ENCODE measurements at places on chromosomes 6 and 20.

- no peak for DNase-seq
Observed at GRCh38 chr6:134495890-134496248, 178.0 kb upstream of the SGK1 start.

DNA sequence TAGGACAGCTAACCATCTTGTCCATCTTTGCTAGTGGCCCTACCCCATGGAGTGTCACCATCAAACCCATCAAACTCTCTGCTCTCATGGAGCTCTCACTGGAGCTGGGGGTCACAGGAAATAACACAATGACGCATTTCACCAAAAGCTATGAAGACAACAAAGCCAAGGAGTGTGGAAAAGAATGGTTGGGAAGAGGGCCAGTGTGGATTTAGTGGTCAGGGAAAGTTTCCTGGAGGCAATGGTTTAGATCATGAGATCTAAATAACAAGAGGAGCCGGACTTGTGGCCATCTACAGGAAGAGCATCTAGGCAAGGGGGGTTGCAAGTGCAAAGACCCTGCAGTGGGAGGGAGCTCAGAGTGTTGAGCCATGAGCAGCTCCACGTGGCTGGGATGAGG lies 189.5 kb downstream of the BMP7 start:
- DNase-seq: no peak

DNA sequence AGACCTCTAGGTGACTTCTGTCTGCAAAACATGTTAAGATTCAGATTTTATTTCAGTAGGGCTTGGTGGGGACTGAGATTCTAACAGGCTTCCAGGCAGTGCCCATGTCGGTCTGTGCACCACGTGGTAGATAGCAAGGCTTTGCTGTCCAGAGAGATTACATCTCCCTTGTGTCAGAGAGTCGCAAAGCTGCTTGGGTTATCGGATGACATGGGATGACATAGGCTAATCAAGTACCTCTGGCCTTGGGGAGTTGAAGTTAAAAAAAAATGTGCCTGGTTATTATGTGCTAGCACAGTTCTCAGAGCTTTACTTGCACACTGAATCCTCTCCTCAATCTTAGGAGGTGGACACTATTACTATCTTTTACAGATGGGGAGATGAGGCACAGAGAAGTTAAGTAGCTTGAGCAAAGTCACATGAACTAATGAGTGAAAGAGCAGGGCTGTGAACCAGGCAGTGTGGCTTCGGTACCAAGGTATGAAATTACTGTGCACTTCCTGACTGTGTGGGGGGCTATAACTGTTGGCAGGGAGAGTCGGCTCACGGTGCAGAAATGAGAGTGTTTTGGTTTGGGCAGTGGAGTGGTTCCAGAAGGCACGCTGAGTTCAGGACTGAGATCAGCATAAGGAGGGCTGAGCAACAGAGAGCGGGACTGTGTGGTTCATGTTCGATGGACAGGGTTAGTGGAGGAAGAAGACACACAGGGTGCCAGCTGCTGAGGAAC lies 41.1 kb downstream of the FARS2 start:
- DNase-seq: no peak

- DNase-seq: no peak
Observed at GRCh38 chr6:12608874-12609273, 107.7 kb upstream of the PHACTR1 start.

GRCh38 chr20:36203861-36204260 lies 32.4 kb upstream of the AAR2 start:
- no peak for DNase-seq

DNA sequence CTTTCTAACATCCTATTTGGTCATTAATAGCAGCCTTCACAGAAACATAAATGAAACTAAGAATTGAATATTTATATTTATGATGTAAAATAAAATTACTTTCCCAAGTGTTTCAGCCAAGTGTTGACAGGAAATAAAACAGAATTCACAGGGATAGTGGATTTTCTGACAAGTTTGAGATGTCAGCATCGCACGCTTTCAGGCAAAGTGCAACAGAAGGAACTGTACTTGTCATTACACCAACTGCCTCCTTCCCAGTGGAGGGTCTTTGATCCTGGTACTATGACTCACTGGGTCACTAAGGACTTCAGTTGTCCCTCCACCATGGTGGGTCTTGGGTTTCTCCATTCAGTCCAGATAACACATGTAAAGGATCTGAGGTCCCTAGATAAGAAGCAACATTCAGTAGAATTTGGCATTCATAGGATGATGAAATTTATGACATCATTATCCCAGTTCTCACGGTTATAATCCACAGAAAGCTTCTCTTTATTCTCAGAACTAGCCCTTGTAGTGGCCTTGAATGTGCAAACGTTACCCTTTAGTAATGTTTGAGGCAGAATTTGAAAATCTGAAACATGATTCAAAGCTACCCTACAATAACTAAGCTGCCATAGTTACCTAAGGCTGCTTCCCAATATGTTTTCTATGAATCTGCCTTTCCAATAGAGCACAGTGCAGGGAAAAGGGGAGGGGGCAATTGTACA lies 3.8 kb upstream of the TNFAIP3 start:
- DNase-seq: no peak

GRCh38 chr6:41645007-41645618 lies 6.8 kb downstream of the MDFI start:
- DNase-seq: no peak

DNA sequence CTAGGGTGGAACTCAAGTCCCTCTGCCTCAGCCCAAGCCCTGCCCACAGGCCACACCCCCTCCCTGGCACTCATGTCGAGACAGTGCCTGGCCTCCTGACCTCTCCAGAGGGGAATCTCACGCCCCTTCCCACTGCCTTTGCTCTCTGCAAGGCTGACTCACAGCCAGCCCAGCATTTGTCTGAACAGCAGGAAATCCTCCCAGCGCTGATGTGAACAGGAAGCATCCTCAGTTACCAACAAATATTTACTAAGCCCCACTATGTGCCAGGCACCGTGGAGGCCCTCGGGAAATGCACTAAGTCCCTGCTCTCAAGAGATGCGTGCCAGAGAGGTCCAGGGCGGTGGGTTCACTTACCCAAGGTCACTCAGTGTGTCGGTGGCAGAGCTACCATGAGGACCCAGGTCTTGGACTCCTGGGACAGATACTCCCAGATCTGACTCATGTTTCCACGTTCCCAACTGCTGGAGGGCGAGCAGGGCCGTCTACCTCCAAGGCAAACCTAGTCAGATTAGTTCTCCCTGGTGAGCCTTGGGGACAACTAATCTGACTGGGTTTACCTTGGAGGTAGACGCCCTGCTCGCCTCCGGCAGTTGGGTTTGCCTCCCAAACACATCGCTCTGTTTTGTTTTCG lies 7.8 kb downstream of the ADA start:
- DNase-seq: peak; percentile 66

GRCh38 chr20:57881466-57882385 lies 171.9 kb upstream of the PMEPA1 start:
- DNase-seq: no peak

DNA sequence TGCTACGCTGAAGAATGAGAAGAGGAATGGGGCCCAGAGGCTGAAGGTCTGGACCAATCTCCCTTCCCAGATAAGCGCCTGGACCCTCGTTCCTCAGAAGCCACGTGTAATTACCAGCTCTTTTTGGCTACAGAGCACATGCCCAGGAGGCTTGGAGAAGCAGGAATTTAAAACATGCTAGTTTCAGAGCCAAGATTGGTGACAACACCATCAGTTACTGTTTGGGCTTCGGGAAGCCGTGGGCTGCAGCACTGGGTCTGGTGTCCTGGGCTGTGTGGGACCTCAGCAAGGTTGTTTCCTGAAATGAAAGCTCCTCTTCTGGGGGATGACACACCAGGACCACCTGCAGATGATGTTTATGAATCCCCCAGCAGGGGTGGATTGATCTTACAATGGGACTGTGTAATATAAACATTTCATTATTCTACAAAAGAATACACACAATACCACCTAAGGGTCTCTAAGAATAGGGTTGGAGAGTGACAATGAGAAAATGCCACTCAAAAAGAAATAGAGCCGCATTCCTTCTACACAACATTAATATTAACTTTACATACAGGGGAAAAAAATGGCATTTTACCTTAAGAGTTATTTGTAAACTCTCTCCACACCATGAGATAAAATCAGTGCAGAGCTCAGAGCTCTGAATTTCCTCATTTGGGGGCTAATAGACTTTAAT lies 207.8 kb upstream of the FOXQ1 start:
- DNase-seq: no peak

- DNase-seq: no peak
Observed at GRCh38 chr6:83368577-83368976, 62.3 kb downstream of the ME1 start.

DNA sequence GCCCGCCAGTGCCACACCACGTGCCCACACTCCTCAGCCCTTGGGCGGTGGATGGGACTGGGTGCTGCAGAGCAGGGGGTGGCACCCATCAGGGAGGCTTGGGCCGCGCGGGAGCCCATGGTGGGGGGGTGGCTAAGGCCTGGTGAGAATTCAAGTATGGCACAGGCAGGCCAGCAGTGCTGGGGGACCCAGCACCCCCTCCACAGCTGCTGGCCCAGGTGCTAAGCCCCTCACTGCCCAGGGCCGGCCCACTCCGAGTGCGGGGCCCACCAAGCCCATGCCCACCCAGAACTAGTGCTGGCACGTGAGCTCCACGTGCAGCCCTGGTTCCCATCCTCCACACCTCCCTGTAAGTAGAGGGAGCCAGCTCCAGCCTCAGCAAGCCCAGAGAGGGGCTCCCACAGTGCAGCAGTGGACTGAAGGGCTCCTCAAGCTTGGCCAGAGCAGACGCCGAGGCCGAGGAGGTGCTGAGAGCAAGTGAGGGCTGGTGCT lies 1091.1 kb upstream of the GJE1 start:
- DNase-seq: no peak

DNA sequence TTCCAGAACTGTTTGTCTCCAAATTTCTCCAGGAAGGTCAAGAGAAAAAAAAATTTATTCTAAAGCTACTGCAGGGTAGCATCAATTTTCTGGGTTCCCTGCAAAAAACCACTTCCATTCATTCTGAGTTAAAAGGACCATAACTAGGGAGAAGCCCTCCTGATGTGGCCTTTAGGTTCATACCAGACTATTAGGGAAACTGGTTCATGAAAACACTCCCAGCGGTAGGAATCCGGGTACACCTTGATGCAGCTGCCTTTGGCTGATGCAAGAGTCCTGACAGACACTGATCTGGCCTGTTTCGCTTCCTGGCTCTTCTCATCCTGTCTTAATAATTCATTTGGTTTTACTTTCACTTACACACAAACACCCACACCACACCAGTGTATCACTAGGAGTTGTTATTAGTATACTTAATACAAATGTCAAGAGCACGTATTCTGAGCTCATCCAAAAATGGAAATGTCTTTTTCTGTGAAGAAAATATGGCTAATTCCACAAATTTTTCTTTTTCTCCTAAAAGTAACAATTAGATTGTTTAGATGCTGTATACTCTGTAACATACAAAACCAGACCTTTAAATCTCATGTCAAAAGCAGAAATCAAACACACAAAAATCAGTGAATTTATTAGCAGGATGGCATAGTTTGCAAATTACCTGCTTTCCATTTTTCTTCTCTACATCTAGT lies 38.4 kb upstream of the ARHGAP18 start:
- no peak for DNase-seq

GRCh38 chr6:161463071-161463470 lies 189.2 kb upstream of the AGPAT4 start:
- no peak for DNase-seq

GRCh38 chr6:11750682-11751081 lies 27.9 kb downstream of the ADTRP start:
- DNase-seq: no peak

DNA sequence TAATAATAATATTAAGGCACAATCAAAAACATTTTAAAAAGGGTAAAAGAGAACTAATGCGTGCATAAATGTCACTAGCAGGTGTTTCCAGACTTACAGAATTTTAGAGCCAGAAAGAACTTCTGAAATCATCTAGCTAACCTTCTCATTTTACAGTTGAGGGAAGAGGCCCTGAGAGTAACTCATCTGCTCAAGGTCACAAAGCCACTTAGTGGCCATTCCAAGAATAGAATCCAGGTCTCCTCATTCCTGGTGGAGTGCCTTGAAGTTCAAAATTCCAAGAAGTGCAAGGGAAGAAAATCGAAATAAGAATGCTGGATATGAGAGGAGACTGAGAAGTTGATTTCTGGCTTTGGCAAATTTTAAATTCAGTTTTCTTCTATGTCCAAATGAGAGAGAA lies 3.2 kb upstream of the KIAA0408 start:
- no peak for DNase-seq

DNA sequence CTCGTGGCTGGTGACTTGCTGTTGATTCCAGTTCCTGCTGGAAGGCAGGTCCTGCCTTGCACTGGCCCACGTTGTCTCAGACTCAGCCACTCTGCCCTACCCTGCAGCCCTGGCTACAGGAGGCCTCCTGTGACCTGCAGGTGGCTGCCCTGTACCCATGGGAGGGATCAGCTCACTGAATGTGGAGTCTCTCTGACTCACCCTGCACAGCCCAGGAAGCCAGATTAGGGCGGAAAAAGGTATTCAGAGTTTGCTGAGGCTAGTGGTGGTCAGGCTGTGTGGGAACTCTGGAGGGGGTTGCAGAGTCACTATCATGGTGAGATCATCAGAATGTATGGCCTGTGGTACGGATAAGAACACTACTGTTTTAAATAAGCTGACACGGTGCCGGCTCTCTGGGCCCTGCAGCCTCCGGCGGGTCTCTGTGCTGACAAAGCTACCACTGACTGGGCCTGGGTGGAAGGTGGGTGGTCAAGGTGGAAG lies 24.7 kb upstream of the PYGB start:
- peak; percentile 68 for DNase-seq

Data from stromal cell of bone marrow (primary cell).